ENCODE measurements at places on chromosomes 1 and 21.

- DNase-seq: no peak
These were observed 4.2 kb upstream of the SIPA1L2 start for GRCh38 chr1:232634096-232634495.

DNA sequence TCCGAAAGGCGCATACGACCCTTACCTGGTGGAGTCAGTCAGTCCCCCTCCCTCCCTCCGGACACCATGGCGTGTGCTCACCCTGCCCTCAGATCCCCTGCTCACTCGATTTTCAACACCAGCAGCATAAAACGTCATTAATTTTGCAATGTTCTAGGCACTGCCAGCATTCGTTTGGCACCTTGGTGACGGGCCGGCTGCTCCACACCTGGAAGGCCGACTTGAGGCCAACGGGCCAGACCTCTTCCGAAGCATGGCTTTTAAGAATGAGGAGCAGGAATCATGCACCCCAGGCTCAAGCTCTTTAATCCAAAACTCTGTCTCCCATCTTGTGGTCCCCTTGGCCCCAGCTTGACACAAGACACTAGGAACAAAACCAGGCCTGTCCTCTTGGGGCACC lies 33.1 kb downstream of the NPHP4 start:
- no peak for DNase-seq

GRCh38 chr1:161730050-161730564 lies 8.8 kb downstream of the FCRLB start:
- DNase-seq: peak; percentile 74

- no peak for DNase-seq
These were observed 8.0 kb upstream of the OR2M3 start for GRCh38 chr1:248189026-248189425.

- DNase-seq: no peak
These were observed 13.7 kb upstream of the MPC2 start for GRCh38 chr1:167950569-167950968.

GRCh38 chr1:204494281-204495077 lies at the start of gene PIK3C2B:
TSS of gene PIK3C2B (minus strand) at chr1:204494805. CDS start at chr1:204469802, 25,003 bp downstream.
- DNase-seq: peak; percentile 46

All from HS-5 (cell line).